ENCODE measurements at places on chromosomes 7 and 10.
A peak's percentile ranks its signal among the peaks of the same experiment; 100 is the strongest.

GRCh38 chr7:107891636-107892366 is 818 bp downstream of the DLD start:
- DNase-seq = no peak

DNA sequence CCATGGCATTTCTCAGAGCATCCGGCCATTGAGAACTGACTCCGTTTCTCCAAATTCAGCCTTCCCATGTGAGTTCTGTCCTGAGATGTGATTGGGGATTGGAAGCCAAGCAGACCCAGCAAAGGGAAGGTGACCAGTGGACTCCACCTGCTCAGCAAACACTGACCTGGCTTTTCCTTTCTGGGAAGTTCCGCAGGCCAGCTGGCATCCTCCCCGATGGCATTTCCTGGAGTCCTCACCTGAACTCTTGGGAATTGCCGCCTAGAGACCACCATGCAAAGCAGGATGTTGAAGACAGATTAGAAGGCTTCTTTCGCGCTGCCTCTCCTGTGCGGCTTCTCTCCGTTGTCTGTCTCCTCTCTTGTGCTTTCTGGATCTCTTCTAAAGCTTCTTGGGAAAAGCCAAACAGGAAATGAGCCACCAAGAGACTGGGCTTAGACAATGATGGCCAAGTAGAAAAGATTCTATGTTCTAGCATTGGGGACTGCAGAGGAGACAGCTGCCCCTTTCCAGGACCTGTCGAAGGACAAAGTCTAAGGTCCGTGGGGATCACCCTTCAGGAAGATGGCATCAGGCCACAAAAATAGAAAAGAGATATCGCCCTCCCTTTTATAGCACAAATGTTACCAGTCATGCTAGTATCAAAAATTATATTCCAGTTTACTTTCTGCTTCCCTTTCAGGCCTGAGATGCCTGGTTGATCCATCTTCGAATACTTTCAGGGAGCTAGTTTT is 103.7 kb upstream of the INSYN2A start:
- no peak for DNase-seq

DNA sequence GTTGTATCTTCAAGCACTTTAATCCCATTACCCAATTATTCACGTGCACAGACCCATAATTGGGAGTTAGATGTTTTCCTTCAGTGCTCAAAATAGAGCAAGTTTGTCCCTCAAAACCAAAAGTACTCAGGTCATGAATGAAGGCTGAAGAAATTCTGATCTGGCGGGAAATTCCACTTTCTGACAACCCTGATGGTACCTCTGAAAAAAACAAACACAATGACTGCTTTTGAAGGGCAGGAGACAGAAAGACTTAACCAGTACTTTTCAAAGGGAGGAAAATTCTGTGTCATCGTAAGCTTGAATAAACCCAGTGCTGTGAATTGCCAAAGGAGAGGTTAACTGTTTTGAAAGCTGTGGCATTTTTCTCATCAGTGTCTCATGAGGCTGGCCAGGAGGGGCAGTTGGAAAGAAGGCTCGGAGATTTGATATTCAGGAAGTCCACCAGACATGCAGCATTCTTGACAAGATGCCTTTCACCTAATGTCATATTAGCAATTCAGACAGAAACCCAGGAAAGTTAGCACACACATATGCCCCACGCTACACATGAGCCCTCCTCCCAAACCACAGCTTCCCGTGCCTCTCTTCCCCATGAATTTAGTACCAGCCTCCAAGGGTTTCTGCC is 347.0 kb downstream of the KCNMA1 start:
- DNase-seq = no peak

DNA sequence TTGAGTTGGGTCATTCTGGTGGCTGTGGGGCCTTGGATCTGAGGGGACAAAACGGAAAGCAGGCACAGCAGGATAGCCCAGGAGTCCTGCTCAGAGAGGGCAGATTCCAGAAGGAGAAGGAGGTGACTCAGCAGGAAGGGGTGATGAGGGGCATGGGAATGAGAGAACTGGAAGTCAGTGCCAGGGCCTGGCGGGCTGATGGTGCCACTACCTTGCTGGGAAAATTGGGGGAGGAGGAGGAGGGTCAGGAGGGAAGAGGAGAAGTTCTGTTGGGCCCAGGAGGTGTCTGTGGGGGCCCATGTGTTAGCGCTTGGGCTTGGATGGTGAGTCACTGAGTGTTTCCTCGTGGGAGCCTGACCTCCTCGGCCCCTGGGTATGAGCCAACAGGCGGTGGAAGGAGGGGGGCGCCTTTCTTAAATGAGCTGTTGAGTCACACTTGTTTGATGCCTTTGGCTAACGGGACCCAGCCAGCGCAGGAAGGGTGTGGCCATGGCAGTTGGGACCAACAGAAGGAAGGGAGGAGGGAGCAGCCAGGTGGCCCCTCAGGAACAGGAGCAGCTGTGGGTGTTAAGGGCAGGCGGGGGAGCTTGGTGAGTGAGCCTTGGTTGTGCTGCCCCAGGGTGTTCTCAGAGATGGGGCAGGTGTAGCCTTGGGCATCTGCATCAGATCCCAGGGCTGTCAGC is 130.0 kb upstream of the BTBD16 start:
- peak; percentile 80 for DNase-seq

GRCh38 chr7:15798081-15798480 is 111.6 kb upstream of the MEOX2 start:
- DNase-seq = no peak

DNA sequence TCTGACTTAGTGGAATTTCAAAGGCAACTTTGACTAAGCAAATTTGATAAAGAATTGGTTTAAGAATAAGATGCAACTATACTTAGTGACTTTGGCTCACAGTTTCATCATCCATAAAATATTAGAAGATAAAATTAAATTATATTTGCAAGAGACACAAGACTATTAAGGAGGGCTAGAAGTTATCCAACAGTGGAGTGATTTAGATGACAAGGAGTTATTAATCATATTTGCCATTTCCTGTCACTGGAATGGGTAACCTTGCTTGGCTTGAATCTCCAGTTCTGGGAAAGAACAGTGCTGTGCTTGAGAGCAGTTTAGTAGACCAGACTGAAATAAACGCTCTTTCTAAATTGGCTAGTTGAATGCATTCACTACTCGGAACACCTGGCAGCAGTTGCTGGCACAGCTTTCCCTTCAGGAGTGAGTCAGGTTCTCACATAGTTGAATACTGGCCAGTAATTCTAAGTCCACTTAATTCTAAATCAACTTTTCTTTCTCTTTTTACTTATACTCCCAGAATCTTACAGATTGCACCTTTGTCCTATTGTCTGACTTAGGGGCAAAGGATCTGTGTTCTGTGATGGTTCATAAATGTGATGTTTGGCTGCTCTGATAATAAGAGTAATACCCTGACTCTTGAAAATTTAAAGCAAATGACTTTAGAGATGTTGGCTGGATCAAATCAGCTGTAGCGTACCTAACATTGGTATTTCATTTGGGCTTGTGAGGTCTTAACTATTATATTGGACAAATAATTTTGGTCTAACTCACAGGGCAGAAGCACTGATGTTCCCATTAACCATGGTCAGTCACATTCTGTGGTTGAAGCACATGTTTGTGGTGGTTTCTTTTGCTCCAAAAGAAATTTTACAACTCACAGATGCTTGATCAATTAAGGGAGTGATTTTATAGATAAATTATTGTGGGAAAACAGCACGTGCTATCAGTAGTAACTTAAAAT is 16.6 kb downstream of the STMP1 start:
- no peak for DNase-seq

DNA sequence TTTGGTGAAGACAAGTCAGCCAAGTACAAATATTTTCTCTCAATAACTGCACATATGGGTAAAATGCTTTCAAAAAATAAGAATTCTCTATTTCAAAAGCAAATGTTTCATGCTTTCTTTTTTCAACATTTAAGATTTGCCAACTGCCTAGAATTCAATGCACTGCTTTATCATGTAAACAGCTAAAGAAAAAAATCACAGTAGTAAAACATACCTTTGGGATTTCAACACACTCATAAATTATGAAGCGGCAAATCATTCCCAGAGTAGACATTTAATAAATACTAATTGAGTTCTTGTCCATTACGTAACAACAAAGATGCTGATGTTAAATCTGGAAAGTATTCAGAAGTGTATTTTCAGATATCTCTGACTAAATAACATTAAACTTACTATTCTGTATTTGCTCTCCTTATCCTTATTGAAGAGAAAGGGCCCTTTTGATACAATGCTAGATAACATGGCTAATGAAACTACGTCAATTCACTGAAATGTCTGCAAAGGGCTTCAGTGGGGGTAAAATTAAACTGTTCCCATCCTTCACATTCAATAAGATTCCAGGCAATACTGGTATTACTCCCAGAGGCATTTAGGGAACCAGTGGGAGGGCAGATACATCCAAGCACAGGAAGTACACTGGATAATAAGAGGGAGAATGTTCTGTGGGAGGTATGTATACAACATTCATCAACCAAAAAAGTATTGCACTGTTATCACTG is 13.9 kb downstream of the NAPEPLD start:
- DNase-seq = no peak
